ENCODE measurements at places on chromosomes 3 and 15. TPM values are rescaled to one million over a fixed set of nuclear protein-coding genes. Genes with fewer than 3 reads are reported as not detected.

DNA sequence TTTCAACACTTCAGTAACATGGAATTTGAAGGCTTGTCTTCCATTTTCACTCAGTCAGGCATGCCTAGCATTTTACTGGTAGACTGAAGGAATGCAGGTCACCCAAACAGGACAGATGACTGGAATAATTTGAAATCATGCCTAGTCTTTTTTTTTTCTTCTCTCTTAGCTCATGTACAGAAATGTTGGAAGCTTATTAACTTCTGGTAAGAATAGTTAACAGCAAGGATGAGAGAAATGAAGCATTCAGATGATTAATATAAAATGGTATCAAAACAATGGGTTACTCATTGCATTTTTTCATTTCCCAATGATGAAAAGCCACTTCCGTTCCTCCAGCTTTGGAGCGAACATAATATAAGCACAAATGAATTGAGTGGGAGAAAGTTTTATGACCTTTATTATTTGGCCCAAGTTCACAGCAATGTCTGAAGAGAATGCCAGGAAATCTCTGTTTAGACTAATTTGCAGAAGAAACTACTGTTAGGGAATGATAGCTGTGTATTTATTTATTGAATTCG is 431.6 kb upstream of the RASGRP1 start:
- H3K4me1 ChIP-seq = peaks cover 6% of the 10 kb centered on the region
- H3K4me3 ChIP-seq = no peak overlapping the region
- no peak for DNase-seq
- no peaks in the 10 kb centered on the region for H3K36me3 ChIP-seq
- H3K27ac ChIP-seq = no peak overlapping the region

DNA sequence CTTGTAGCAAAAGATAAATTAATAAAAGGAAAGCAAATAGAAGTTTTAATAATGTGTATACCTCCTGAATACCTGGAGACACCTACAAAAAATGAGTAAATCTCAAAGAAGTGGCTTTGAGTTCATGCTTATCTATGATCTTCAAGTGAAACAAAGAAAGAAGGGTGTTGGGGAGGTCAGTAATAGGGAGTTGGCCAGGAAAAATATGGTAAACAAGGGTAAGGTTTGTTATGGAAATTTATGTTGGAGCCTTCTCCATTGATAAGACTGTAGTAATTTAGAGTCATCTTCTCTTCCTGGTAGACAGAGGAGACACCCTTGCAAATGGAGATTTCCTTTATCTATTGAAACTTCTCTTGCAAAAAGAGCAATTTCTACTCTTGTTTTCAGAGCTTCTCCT is 6.6 kb upstream of the CCR8 start:
- H3K36me3 ChIP-seq = no peaks in the 10 kb centered on the region
- no peak overlapping the region for H3K4me3 ChIP-seq
- no peaks in the 10 kb centered on the region for H3K27me3 ChIP-seq
- DNase-seq = no peak
- H3K4me1 ChIP-seq = no peaks in the 10 kb centered on the region

- no peaks in the 10 kb centered on the region for H3K4me1 ChIP-seq
- no peak for DNase-seq
- H3K27ac ChIP-seq = no peak overlapping the region
- H3K36me3 ChIP-seq = no peaks in the 10 kb centered on the region
Measured at GRCh38 chr3:192930577-192930976, 12.9 kb upstream of the MB21D2 start.

DNA sequence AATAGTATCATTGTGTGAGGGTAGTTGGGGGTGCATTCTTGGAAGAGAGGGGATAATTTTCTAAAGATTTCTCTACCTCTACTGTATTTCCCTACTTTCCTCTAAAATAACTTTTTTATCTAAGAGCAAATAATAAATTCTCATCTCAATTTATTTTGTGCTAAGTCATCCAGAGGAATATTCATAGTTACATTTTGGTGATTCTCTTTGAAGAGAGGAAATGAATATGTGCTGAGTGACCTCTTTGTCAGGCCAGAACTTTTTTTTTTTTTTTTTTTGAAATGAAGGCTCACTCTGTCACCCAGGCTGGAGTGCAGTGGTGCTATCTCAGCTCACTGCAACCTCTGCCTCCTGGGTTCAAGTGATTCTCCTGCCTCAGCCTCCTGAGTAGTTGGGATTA is 15.1 kb upstream of the CCDC80 start:
- no peak overlapping the region for H3K4me3 ChIP-seq
- H3K4me1 ChIP-seq = no peaks in the 10 kb centered on the region
- no peaks in the 10 kb centered on the region for H3K27me3 ChIP-seq
- H3K27ac ChIP-seq = no peak overlapping the region
- no peaks in the 10 kb centered on the region for H3K36me3 ChIP-seq

GRCh38 chr3:146222204-146223046 is 28.5 kb downstream of the PLSCR4 start:
- DNase-seq = no peak
- peak overlapping the region; percentile 34 for H3K27ac ChIP-seq
- no peaks in the 10 kb centered on the region for H3K4me1 ChIP-seq
- H3K27me3 ChIP-seq = no peaks in the 10 kb centered on the region
- no peaks in the 10 kb centered on the region for H3K36me3 ChIP-seq
- H3K4me3 ChIP-seq = no peak overlapping the region

LARP6 gene
- total RNA-seq = 57.1 TPM

GRCh38 chr15:66515901-66516322 is 10.8 kb downstream of the ZWILCH start:
- no peaks in the 10 kb centered on the region for H3K27me3 ChIP-seq
- H3K4me1 ChIP-seq = no peaks in the 10 kb centered on the region
- no peak overlapping the region for H3K4me3 ChIP-seq
- H3K36me3 ChIP-seq = no peaks in the 10 kb centered on the region

GRCh38 chr3:89364314-89364713 is 256.9 kb downstream of the EPHA3 start:
- DNase-seq = no peak
- no peaks in the 10 kb centered on the region for H3K27me3 ChIP-seq
- no peaks in the 10 kb centered on the region for H3K4me1 ChIP-seq
- H3K4me3 ChIP-seq = no peak overlapping the region

- DNase-seq = no peak
- H3K27ac ChIP-seq = no peak overlapping the region
- no peaks in the 10 kb centered on the region for H3K27me3 ChIP-seq
- H3K4me1 ChIP-seq = peaks cover 5% of the 10 kb centered on the region
Measured at GRCh38 chr15:69299943-69300588, 1.4 kb downstream of the PAQR5 start.

GOLGA6D gene
- total RNA-seq = 13.1 TPM

Measured in testis (tissue), 5 donors.